WERI-Rb-1 (cell line): ENCODE measurements at places on chromosomes 7 and 10.

DNA sequence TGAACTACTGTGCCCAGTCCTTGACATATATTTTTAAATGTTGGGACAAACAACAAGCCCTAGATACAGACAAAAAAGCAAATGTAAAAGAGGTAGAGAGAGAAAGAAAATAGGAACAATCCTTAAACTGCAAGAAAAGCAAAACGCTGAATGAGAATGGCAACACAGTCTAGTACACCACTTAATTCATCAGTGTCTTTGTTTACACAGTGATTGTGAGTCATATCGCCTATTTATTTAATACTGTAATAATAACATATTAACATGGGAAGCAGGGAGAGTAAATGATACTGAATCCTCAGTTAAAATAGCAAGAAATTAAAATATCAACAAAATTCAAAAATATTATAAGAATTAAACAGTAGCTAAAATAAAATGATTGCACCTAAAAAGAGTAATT lies 9.8 kb upstream of the LRRTM3 start:
- no peak for DNase-seq

DNA sequence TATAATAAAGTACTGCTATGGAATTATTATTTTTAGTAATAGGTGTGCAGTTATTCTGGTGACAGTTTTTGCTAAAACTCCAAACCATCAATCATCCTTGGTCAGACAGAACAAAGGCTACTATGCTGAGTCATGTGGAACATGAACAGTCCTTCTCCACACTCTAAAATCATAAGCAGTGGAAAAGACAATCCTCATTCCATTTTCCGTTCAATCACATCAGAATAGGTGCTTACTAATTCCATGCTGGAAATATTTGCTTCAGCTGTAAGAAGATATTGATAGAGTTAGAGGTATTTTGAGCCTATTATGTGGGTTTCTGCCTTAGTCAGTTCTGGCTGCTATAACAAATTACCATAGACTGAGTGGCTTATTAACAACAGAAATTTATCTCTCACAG lies 82.9 kb downstream of the FAM13C start:
- DNase-seq: no peak

DNA sequence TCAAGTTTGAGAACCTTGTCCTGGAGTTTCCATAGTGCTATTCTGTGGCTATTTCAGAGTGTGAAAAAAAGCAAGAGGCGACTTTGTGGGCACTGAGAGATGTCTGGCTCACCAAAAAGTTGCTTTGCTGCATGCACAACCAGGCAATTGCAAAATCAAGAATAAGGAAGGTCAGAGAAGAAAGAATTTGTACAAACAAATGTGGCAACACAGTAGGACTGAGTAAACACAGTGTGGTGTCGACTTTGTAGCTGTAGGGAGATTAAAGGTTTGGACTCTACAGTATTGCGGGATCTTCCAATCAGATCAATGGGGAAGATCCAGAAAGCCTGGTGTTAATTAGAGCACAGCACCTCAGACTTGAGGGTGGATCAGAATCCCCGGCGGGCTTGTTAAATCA lies 88.1 kb upstream of the PLPP4 start:
- no peak for DNase-seq

GRCh38 chr10:26790221-26790995 lies 70.3 kb downstream of the ABI1 start:
- DNase-seq: no peak

DNA sequence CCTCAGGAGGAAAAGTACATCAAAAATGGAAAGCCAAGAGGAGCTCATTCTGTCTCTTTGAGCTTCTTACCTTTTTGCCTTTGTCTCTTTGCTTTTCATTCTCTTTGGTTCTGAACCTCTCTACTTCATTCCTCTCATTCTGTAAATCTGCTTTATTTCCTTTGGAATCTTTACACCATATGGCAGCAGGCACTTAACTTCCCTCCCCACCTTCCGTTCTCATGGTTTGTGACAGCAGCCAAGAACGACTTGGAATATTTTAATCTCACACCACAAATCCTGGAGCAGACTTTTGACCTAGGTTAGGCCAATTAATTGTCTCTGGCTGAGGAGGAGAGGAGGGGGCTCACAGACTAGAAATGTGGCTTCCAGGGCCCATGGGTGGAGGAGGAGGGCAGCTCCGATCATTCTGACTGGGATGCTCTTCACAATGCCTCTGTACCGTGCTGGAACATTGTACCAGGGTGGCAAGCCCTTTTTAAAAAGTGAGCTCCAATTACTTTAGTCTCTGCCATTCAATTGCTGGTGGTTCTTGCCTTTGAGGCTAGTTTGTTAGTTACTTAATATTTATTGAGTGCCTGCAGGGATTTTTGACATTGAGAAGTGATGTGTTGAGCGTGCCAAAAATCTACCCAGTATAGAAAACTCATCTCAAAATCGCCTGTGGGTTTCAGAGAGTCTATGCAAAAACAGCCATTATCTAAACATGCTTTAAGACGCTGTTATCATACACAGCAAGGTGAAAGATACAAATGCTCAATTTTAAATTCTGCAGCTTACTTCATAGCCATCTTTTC lies 386.6 kb downstream of the DPP6 start:
- peak; percentile 70 for DNase-seq

GRCh38 chr7:50681432-50682045 lies 101.2 kb downstream of the GRB10 start:
- DNase-seq: no peak

DNA sequence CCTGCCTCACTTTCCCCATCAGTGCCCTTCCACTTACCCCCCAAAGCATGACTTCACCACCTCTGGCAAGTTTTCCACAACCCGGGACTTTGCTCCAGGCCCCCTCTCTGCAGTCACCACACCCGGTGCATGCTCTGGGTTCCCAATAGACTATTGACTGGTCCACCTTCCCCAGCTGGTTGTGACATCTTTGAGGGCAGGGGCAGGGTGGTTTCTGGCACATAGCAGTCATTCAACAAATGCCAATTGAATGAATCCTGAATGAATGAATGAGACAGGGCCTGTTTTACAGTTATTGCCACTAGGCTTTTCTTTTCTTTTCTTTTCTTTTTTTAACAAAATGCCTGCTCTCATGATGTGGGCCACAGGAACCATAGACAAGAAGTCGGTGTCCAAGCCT lies 28.8 kb upstream of the DOCK1 start:
- no peak for DNase-seq

DNA sequence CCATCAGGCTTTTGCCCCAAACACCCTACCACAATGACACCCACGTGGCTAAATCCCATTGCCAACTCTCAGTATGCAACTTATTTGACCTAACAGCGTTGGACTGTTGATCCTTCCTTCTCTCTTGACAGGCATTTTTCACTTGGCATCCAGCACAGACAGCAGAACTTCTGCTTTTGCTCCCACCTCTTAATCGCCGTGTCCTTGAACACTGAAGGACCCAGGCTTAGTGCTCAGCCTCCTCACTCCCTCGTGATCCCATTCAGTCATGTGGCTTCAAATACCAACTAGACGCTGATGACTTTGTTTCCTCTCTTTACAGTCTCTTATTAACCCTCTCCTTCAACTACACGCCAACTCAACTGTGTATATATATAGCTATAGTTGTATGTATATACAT lies 25.0 kb downstream of the ZFAND2A start:
- no peak for DNase-seq

GRCh38 chr10:515674-516073 lies 173.8 kb downstream of the DIP2C start:
- no peak for DNase-seq

DNA sequence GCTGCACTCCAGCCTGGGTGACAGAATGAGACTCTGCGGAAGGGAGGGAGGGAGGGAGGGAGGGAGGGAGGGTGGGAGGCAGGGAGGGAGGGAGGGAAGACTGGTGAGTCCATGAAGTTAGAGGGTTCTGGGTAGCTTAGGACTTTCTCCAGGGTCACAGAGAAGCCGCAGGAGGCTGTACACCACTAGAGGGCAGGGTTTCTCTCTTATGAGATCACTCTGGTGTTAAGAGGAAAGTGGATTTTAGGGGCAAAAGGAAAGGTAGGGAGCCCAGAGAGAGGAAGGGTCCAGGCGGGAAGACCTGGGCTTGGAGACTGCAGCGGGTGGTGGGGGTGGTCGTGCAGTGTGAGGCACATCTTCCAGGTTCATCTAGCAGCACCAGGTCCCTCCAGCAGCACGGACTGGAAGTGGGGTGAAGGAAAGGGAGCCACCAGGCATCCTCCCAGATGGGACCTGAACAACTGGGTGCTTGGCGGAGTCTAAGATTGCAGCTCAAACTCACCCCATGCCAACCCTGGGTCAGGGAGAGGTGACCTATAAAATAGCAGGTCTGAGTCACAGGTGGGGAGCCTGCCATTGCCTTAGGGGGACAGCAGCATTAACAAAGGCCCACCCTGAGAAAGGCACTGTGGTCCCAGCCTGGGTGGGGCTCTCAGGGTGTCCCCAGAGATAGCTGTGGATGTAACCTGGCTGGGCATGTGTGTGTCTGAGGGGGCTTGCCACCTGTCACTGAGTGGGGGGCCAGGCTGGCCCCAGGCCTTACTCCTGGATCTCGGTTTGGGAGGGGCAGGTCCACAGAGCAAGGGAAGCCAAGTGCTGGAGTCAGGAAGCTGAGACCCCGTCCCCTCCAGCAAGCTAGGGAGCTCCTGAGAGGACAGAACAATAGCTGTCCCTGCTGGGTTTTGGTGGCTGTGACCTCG lies 48.5 kb upstream of the SLC29A3 start:
- DNase-seq: peak; percentile 78

DNA sequence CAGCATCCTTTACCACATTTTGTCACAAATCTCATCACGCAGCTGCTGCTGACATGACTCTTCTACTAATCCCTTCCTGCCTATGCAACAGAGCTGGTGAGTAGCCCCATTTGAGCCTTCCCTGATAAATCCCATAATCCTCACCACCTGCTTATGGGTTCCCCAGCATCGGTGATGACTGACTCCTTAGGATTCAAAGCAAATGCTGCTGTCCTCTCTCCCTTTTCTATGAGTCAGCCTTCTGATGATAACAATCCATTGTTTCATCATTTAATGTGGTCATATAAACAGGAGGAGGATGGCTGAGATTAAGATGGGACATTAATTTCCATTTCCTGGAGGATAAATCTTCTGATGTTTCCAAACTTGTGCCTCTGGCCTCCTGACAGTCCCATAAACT lies 73.4 kb downstream of the SORCS1 start:
- DNase-seq: peak; percentile 85

DNA sequence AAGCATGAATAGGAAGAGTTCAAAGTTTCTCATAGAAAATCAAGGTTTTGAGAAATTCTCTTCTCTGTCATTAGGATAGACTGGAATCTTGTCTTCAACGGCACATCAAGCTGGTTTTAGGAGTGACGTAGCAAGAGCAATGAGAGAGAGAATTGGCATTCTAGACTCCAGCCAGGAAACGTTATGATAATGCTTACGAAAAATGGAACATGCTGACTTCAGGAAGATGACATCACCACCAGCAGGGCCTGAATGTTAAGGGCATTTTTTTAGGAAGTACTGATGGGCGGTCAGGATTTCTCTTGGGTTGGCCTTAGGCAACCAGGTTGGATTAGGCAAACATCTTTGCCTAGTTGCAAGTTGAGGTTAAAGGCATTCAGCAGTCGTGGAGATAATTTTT lies 213.2 kb upstream of the CTBP2 start:
- DNase-seq: no peak

- DNase-seq: no peak
These were observed 90.4 kb downstream of the OSBPL3 start for GRCh38 chr7:24889611-24890010.

DNA sequence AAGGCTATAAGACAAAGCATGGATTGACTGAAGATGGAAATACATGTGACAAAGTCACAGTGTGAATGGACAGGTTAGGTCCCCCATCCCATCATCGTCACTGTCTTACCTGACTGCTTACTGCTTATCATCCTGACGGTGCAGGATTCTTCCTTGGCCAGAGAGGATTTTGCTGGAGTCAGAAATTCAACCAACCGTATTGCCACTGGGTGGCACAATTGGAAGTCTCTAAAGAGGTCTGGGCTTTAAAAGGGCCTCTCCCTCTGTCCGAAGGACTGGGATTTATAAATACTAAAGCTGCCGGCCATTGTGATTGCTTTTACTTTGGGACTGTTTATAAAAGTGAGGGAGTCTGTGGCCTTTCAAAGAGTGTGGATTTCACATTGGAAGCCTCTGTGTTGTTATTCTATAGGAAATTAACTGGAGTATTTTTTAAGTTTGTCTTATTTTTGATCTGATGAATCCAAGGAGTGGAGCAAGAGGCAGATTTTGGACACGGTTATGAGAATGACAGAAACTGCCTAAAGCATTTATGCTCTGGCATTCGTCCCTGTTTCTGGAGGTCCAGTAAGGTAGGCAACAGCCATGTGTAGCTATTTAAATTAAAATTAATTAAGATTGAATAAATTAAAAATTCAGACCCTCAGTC lies 113.3 kb upstream of the CREB5 start:
- peak; percentile 50 for DNase-seq

DNA sequence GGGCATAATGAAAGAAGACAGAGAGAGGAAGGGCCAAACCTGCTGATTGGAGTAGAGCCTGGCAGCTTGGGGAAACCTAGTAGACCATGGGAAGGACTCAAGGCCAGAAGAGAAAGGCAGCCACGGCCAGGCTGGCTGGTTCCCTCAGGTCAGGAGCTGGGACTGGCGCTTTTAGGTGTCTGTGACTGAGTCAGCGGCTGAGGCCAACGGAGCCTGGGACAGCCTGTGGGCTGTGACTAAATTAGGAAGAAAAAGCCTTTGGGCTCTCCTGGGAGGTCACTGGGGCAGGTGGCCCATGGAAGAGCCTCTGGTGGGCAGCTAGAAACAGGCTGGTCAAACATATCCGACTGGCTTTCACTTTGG lies 108.9 kb upstream of the PDCD4 start:
- DNase-seq: no peak

DNA sequence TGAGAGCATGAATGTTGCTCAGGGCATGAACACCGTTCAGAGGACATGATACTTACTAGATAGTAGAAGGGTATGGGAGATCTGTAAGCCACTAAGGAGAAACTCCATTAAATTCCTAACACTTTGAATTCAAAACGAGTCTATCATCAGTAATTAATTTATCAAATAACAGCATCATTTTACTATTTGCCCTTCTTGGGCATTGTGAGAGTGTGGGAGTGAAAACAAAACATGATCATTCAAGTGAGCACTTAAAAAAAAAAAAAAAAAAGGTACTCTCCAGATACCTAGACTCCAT lies 20.5 kb upstream of the ASB15 start:
- DNase-seq: no peak
